ENCODE measurements at places on chromosomes 12 and 14. TPM values are rescaled to one million over a fixed set of nuclear protein-coding genes. Genes with fewer than 3 reads are reported as not detected.
A peak's percentile ranks its signal among the peaks of the same experiment; 100 is the strongest.

MRPL51 gene
- total RNA-seq: 168 TPM

TAS2R9 gene
- total RNA-seq: not detected

SRRM4 gene
- 3.6 TPM for total RNA-seq

TPCN1 gene
- total RNA-seq: 8.4 TPM

KRT1 gene
- not detected for total RNA-seq

ZNF891 gene
- 2.0 TPM for total RNA-seq

RGS6 gene
- total RNA-seq: 15.7 TPM

- DNase-seq: no peak
These were observed 77.7 kb downstream of the ETV6 start for GRCh38 chr12:11727133-11727664.

- no peak for DNase-seq
These were observed 240.3 kb downstream of the ZFP36L1 start for GRCh38 chr14:68552602-68553001.

GRCh38 chr14:62081012-62081612 lies 318.9 kb downstream of the SNAPC1 start:
- no peak for DNase-seq

GRCh38 chr12:93243382-93243688 lies 134.4 kb upstream of the NUDT4 start:
- DNase-seq: no peak

GRCh38 chr14:71212683-71213107 lies 305.4 kb downstream of the PCNX1 start:
- DNase-seq: no peak

GRCh38 chr14:105392131-105393090 lies 5.9 kb upstream of the TEX22 start:
- DNase-seq: no peak

GRCh38 chr14:72588521-72588920 lies 305.4 kb downstream of the DPF3 start:
- no peak for DNase-seq

- DNase-seq: no peak
These were observed 10.9 kb upstream of the KCNA5 start for GRCh38 chr12:5032821-5033220.

- DNase-seq: no peak
These were observed 105.1 kb upstream of the AMIGO2 start for GRCh38 chr12:47184813-47185212.

DNA sequence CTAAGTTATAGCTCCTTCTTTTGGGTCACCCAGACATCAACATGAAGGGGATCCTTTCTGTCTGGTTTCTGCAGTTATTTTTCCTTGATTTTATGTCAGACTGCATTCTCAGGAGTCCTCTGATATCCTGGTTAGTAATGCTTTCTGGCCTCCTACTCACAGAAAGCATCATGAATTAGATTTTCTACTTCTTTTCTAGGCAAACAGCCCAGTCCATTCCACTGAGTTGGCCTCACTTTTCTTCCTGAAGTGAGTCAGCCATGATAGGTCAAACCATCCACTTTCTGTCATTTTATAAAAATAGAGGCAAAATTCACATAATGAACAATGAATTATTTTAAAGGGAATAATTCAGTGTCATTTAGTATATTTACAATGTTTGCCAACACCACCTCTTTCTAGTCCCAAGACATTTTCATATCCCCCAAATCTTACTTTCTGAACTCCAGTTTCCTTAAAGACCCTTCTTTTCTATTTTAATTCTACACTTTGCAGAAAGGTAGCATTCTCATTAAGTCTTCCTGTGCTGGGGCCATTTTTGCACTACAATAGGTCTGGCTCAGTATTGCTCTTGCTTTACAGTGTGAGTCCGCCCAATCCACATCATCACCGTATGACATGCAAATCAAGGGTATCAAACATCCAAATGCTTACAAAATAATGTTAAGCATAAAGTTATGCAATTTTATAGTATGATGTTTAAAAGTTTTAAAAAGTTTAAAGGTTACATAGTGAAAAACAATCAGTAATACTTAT lies 95.1 kb downstream of the UNC79 start:
- DNase-seq: no peak

GRCh38 chr12:48034835-48035805 lies 30.8 kb upstream of the COL2A1 start:
- no peak for DNase-seq

GRCh38 chr12:81077329-81077685 lies 572 bp upstream of the ACSS3 start:
- DNase-seq: peak; percentile 41

DNA sequence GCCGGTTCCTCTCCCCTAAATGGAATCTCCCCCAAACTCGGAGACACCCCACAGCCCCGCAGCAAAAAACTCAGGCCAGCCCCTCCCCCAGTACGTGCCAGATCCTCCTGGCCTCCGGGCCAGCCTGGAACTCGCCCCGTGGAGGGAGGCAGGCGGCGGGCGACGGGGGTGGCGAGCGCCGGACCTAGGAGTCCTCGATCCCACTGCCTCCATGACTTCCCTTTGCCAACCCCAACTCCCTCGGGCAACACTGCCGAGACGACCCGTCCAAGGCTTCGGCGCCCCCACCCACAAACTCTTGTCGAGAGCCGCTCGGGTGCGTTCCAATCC lies 400 bp downstream of the ADCY6 start:
- no peak for DNase-seq

DNA sequence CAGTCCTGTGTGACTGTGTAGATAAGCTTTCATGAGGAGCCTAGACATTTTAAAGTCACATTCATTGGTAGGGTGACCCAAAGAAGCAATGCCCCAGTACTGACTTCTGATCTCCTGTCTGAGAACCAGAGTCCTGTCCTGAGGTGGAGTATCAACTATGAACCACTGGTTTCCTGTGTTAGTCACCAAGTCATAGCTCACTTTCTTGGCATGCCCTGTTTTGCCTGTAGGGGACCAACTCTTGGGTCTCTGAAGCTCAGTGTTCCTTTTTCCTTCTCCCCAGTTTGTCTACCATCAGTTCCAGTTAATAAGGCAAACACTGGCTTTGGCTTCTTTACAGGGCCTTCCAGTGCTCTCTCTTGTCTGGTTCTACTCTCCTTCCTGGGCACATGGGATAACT lies 97.4 kb downstream of the C12orf75 start:
- no peak for DNase-seq

GRCh38 chr14:63163306-63163705 lies 40.9 kb upstream of the RHOJ start:
- no peak for DNase-seq

DNA sequence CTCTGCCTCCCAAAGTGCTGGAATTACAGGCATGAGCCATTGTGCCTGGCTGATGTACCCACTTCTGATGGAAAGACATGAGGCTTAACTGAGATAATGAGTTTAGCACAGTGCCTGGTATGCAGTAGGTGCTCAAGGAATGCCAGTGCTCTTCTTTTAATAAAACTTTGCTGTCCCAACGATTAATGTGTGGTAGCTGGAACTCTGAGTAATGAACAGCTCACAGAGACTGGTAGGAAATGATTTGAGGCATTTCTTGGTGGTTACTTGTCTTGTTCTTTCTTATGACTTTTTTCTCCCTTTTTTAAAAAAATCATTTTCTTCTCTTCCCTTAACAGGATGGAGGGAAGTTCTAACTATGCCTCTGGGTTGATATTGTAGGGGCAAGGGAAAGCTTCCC lies 235.7 kb upstream of the PWP1 start:
- no peak for DNase-seq

DNA sequence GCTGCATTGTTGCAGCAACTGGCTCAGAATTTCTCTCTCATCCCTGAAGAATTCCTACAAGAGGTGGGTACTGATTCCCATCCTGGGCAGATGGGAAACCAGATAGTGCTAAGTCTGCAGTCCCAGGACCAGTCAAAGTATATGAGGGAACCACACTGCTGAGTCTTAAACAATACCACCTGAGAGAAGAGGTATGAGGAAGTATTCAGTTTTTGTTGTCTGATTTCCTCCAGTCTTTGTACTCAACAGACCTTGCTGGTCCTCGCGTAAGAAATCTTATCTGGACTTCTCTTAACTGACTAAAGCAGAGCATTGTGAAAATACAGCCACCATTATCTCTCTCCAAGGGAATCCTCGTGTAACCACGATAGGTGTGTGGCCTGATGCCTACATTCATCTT lies 3.6 kb upstream of the EDDM3A start:
- no peak for DNase-seq

- DNase-seq: no peak
These were observed 45.7 kb downstream of the SPPL3 start for GRCh38 chr12:120858306-120859088.

DNA sequence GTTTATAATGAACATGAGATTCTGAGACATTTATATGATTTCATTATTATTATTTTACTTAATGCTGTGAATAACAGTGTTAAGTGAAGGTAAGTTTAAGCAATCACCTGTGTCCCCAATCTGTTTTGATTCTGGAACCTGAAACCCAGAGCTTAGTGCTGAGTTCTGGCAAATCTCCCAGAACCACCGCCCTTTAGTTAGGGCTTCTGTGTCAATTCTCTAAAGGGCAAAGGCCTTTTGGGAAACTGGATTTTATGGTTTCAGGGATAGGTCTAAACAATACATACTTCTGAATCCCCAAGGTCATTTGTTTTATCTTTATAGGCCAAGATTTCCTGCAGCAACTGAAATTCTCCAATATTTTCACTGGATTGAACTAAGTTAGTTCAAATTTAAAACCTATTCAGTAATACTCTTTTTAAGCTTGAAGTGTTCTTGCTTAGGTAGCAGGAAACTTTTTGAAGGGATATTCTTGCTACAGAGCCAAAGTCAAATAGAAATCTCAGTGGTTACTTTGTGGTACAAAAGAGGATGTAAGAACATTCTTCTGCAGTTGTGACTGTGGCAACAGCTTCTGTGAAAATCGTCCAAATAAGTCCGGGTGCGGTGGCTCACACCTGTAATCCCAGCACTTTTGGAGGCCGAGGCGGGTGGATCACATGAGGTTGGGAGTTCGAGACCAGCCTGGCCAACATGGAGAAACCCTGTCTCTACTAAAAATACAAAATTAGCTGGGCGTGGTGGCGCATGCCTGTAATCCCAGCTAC lies 10.0 kb upstream of the PKP2 start:
- DNase-seq: no peak

DNA sequence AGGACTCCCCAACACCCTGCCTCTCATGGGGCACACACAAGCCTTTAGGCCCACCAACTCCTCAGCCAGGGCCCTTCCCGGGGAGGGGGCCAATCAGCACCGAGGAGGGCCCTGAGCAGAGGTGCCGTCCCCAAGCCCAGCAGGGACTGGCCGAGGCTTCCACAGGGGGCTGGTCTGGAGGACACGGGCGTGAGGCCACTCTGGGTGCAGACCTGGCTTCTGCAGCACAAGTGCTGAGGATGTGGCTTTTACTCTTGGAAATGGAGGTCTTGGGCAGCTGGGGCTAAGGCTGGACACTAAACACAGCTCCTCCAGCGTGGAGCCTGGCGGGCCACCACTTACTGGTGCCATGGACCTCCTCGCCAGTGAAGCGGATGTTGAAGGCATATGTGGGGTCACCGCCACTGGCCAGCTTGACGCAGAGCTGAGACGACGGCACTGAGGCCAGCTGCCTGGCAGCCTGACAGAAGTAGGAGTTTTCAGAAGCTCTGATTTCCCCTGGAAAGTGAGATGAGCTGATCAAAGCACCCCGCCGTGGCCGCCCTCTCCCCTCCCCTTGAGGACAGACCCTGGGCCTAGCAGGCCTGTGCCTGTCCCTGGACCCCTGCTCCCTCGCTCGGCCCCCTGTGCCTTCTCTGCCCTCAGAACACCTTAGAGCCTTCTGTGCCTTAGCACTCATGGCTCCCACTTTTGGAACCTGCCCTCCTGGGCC lies 44.0 kb downstream of the TRAFD1 start:
- no peak for DNase-seq

DNA sequence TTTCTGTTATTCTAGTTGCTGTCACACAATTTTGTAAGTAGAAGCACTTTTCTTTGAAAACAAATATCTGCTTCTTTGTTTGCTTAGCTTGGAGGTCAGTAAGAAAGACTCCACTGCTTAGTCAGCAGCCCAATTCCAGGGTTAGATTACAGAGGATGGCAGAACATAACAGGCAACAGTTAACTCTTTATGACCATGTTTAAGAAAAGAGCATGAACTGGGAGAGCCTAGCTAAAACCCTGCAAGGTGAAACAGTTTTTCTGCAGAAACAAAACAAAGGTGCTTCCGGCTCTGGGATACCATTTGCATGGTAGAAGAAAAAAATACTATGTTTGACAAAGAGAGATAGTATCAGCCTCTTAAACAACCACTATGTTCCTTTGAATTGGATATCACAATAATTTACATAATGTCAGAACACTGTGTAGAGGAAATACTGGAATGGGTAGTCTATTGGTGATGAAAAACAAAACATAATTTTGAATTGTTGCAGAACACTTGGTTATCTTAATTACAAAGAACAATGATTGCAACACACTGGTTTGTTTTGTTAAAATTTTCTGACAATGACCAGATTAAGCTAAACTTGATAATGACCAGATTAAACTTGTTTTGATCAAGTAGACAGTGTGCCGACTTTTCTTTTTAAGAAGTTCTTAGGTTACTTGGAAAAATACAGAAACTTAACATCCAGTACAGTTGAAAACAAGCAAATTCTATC lies 22.4 kb upstream of the PPM1H start:
- DNase-seq: no peak

DNA sequence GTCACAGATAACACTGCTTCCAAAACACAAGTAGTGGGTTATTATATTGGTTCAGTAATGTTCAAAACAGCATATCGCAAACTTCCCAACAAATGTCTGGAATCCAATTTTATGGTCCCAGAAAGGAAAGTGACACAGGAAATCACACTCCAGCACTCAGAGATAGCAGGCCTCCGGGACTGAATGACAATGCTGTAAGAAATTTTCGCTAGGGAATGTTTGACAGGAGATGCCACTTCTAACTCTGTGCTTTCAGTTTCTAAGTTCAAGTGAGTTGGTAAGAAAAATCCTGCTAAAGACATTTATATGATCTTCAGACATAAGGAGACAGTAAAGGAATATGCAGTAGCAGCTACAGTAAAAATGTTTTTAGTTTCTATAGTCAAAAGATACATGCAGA lies 93.2 kb downstream of the SLC2A13 start:
- no peak for DNase-seq

- no peak for DNase-seq
These were observed 744 bp downstream of the ATP5MC2 start for GRCh38 chr12:53674977-53675700.

DNA sequence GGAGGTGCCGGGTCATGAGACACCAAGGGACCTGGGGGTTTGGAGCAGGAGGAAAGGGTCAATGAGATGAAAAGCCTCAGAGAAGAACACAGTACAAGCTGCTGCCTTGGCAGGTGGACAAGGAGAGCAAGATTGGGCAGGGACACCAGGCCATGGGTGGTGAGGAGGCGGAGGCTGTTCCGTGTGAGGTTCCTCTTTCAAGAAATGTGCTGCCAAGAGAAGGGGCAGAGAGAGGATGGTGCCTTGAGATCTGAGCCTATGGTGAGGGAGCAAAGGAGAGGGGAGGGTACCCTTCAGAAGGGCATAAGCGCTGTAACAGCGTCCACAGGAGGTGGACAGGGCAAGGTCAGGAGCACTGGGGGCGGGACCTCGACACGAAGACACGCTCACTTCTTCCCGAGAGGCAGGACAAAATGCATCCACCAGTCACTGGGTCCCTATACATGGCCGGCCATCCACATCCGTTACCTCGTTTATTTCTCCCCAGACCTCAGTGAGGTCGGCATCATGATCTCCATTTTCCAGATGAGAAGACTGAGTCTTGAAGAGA lies 100.2 kb downstream of the B4GALNT3 start:
- no peak for DNase-seq

- no peak for DNase-seq
These were observed 6.5 kb downstream of the TMEM253 start for GRCh38 chr14:21107283-21107800.

GRCh38 chr14:65344011-65344410 lies 68.5 kb upstream of the FUT8 start:
- no peak for DNase-seq

All from endothelial cell (in vitro differentiated cells).